Activated CD4-positive, alpha-beta T cell treated with anti-CD3 and anti-CD28 coated beads, Interleukin-2, amount 10 ng/mL, durations not matched to agents 7 days and 5 days (primary cell): ENCODE measurements at places on chromosomes 11 and 22.

- H3K4me3 ChIP-seq: no peak overlapping the region
- no peak for DNase-seq
- peaks cover 24% of the 10 kb centered on the region for H3K36me3 ChIP-seq
- H3K27ac ChIP-seq: no peak overlapping the region
- no peaks in the 10 kb centered on the region for H3K27me3 ChIP-seq
Measured at GRCh38 chr22:25053153-25053805, 100.8 kb downstream of the KIAA1671 start.

DNA sequence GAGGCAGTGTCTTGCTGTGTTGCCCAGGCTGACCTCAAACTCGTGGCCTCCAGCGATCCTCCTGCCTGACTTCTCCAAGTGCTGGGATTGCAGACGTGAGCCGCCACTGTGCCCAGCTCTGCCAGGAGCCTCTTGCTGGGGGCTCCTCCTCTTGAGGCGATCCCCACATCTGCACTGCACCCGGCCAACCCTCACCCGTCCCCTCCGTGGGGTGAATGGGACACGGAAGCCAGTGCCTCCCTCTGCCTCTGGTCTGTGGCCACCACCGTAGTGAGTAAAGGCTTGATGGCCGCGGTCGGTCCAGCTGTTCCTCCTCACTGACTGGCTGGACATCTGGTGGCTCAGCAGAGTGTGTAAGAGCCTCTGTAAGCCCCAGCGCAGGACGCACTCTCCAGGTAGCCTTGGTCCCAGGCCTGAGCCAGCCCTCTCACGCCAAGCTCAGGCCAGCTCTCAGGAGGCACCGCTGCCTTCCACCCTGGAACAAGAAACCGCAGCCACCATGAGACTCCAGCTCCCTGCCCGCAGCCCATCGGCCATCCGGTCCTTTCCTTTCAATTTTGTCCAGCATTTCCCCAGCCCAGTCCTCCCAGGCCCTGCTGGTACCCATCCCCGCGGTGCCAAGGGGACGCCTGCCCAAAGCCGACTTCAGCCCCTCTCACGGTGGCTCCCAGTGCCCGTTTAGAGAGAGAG, 100.3 kb downstream of the BRD1 start:
- DNase-seq: no peak
- H3K36me3 ChIP-seq: no peaks in the 10 kb centered on the region
- H3K4me3 ChIP-seq: no peak overlapping the region
- peaks cover 57% of the 10 kb centered on the region for H3K27me3 ChIP-seq
- no peak overlapping the region for H3K27ac ChIP-seq

DNA sequence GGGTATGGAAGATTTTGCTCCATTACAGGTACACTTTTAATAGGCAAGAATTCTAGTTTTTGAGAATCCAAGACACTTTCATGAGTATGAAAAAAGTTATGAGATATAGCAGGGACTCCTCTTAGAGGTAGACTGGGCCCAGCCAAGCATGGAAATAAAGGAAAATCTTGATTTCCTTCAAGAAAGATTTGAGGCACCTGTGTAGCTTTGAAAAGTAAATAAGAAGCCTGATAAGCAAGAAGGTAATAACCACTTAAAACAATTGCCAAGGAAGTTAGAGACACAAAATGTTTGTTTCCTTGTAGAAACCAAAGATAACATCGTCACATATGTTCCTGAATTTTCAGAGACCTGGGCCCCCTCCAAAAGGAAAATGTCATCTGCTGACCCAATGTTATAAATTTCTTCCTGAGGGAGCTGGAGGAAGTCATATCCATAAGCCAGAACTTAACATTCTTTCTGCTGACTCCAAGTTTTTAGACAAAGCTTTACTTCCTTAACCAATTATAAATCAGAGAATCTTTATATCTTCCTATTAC, 314.5 kb upstream of the ANO3 start:
- no peaks in the 10 kb centered on the region for H3K27me3 ChIP-seq
- H3K4me3 ChIP-seq: no peak overlapping the region
- no peaks in the 10 kb centered on the region for H3K4me1 ChIP-seq
- no peak overlapping the region for H3K27ac ChIP-seq
- H3K36me3 ChIP-seq: no peaks in the 10 kb centered on the region

DNA sequence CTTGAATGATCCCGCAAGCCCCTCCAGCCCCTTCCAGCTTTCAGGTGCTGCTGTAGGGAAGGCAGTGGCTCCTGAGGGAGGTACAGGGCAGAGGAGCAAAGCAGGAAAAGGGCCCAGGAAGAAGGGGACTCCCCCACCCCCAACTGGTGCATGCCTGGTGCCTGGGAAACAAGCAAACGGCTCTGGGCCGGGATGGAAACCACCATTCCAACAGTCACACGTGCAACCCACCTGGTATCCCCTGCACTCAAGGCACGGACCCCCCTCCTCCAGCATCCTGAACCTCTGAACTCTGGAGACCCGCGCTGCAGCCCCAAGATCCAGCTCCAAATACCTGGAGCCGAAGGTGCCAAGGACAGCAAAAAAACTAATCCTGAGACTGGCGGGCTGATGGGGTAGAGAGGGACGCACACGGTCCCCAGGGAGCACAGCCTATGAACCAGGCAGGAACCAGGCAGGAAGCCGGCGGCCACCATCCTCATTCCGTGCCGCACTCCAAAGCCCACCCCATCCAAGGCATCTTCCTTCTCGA, 537 bp downstream of the SCN4B start:
- no peak for DNase-seq
- peak overlapping the region; percentile 46 for H3K4me3 ChIP-seq
- H3K4me1 ChIP-seq: peaks cover 15% of the 10 kb centered on the region
- H3K36me3 ChIP-seq: peaks cover 2% of the 10 kb centered on the region
- H3K27me3 ChIP-seq: peaks cover 87% of the 10 kb centered on the region

- no peaks in the 10 kb centered on the region for H3K36me3 ChIP-seq
- H3K4me1 ChIP-seq: no peaks in the 10 kb centered on the region
- no peak overlapping the region for H3K4me3 ChIP-seq
Measured at GRCh38 chr11:11735586-11735985, 106.2 kb upstream of the USP47 start.

DNA sequence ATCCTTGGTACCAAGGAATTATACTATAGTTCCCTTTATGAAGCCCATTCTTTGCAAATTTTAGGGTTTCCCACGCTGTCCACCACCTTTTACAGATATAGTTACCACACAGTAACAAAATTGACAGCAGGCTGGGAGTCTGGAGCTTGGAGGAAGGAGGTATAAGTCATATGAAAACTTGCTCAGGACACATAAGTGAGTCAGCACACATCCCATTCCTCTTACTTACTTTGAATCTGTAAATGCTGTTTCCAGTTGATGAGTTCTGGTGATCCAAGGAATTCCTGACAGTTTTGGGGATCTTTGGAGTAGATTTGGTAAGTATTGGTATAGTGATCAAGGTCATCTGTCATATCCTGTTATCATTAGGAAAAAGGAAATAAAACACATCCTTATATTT, 19.2 kb downstream of the GLYAT start:
- H3K4me3 ChIP-seq: no peak overlapping the region
- DNase-seq: no peak
- H3K36me3 ChIP-seq: no peaks in the 10 kb centered on the region
- H3K27me3 ChIP-seq: no peaks in the 10 kb centered on the region
- no peak overlapping the region for H3K27ac ChIP-seq

DNA sequence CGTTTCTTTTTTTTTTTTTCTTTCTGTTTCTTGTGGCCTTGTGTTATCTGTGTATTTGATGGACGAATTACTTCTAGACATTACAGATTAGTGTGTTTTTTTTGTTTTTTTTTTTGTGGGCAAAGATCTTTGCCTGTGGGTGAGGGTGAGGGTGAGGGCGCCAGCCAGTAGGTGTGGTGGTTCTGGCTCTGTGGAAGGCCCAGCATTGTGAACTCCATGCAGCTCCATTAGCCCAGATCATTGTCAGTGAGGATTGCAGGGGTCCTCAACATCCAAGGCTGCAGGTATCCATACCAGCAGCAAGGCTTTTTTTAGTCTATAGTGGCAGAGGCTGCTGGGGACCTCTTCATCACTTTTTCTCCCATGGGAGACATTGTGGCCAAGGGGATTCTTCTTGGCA, 13.7 kb downstream of the BIRC2 start:
- peaks cover 51% of the 10 kb centered on the region for H3K4me1 ChIP-seq
- peak overlapping the region; percentile 87 for H3K27ac ChIP-seq
- peak; percentile 23 for DNase-seq
- no peaks in the 10 kb centered on the region for H3K27me3 ChIP-seq
- H3K4me3 ChIP-seq: peak overlapping the region; percentile 17
- peaks cover 86% of the 10 kb centered on the region for H3K36me3 ChIP-seq

DNA sequence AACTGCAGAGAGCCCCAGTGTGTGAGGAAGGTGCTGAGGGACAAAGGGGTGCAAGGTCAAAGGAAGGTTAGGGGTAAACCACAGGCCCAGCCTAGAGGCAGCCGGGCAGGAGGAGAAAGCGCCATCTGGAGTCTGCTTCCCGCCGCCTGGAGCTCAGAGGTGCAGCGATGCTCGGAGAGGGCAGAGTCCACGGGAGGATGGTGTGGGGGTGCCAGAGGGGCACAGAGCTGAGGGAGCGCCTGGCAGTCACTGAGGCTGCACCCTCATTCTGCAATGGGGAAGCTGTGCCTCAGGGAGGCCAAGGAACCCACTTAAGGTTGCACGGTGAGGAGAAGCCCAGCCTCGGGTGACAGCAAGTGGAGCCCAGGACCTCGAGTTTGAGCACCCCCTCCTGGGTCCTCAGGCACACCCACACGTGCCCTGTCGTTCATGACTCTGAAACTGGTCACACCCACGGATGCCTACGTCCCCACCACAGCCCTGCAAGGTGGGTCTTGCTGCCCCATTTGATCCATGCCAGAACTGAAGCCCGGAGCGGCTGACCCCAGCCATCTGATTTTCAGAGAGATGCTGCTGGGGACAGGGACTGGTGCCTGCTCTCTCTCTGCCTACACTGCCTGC, 1.6 kb downstream of the IL2RB start:
- peak overlapping the region; percentile 87 for H3K4me3 ChIP-seq
- no peaks in the 10 kb centered on the region for H3K27me3 ChIP-seq
- H3K4me1 ChIP-seq: peaks cover 69% of the 10 kb centered on the region
- peak; percentile 29 for DNase-seq
- peak overlapping the region; percentile 91 for H3K27ac ChIP-seq

GRCh38 chr11:18798799-18799469, 7.3 kb upstream of the PTPN5 start:
- no peak overlapping the region for H3K27ac ChIP-seq
- DNase-seq: no peak
- H3K4me3 ChIP-seq: no peak overlapping the region
- H3K27me3 ChIP-seq: peaks cover 30% of the 10 kb centered on the region
- no peaks in the 10 kb centered on the region for H3K4me1 ChIP-seq

GRCh38 chr11:28984231-28984630, 876.0 kb downstream of the METTL15 start:
- H3K27ac ChIP-seq: no peak overlapping the region
- no peaks in the 10 kb centered on the region for H3K36me3 ChIP-seq
- no peaks in the 10 kb centered on the region for H3K4me1 ChIP-seq
- H3K27me3 ChIP-seq: no peaks in the 10 kb centered on the region

DNA sequence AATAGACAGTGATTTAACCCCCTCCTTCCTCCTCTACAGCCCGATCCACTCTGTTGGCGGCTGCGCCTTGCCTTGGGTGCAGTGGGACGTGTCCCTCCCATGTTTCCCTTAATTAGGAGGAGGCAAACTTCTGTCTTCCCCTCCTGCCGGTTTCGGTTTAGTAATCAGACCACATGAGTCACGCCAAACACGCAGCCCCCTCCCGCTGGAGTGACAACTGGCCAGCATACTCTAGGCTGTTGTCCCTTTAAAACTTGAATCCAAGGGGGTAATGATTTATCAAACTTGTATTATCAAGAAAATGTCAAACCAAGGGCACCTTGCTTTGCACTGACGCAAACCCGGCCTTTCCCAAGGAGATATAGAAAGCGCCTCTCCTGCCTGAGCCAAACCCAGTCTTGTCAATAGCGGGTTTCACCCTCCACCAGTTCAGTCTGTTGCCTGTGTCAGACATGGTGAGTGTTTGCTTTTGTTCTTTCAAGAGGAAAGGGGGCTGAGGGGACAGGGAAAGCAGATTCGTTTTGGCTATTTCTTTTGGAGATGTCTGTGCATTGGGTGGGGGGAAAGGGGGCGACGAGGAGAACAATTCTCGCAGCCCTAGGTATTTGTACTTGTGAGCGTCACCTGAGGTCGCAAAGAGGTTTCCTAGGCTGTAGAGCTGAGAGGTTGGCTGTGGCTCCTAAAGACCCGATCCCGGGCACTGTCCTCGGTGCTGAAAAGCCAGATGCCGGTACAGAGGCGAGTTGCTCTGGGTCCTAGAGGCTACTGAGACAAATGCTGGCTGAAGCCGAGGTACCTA, at the start of gene SLC6A5:
Gene SLC6A5, plus strand, starts transcription at position 388 of the 799 bp plus-strand sequence. Its CDS starts 65 bp downstream, at position 453.
- DNase-seq: peak; percentile 45
- H3K27me3 ChIP-seq: peaks cover 92% of the 10 kb centered on the region
- H3K4me1 ChIP-seq: peaks cover 3% of the 10 kb centered on the region
- H3K27ac ChIP-seq: no peak within 1 kb of the TSS
- no peaks in the 10 kb centered on the region for H3K36me3 ChIP-seq
- H3K4me3 ChIP-seq: no peak within 1 kb of the TSS

DNA sequence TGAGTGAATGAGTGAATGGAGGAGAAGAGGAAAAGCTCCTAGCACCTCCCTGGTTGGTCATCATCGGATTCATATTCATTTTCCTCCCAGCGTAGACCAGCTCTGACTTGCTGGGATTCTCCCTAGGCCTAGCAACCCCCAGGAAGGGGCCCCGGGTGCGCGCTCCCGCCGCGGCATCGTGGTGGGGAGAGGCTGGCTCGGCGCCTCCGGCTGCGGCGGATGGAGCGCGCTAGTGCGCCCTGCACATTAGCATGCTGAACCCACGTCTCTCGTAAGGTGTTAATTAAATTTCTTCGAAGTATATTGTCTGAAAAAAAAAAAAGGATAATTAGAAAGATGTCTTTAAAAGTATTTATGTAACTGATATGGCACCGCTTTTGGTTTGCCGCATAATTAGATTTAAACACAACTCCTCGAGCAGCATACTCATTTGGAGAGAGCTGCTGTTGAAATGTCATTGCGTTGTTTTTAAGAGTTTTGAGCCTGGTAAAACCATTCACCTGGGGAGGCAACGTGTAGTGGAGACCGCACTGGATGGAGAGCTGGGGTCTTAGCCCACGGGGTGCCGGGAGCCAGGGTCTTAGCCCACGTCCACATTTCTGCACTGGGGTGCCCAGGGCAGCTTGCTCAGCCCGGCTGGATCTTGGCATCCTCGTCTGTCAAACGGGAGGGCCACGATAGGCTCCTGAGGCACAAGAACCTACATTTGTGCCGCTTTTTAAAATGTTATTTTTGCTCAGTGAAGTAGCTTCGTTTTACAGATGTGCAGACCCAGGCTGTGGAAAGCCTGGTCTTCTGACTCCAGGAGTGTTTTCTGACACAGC, 21.8 kb downstream of the MPPED1 start:
- no peak overlapping the region for H3K4me3 ChIP-seq
- no peak for DNase-seq
- no peaks in the 10 kb centered on the region for H3K36me3 ChIP-seq
- peaks cover 7% of the 10 kb centered on the region for H3K27me3 ChIP-seq
